Brain pericyte (primary cell): ENCODE measurements at places on chromosomes 11 and 22.

GRCh38 chr22:38016182-38017151, 32.1 kb upstream of the SOX10 start:
- DNase-seq = no peak

GRCh38 chr11:114162719-114163123, 103.2 kb downstream of the ZBTB16 start:
- peak; percentile 98 for DNase-seq

DNA sequence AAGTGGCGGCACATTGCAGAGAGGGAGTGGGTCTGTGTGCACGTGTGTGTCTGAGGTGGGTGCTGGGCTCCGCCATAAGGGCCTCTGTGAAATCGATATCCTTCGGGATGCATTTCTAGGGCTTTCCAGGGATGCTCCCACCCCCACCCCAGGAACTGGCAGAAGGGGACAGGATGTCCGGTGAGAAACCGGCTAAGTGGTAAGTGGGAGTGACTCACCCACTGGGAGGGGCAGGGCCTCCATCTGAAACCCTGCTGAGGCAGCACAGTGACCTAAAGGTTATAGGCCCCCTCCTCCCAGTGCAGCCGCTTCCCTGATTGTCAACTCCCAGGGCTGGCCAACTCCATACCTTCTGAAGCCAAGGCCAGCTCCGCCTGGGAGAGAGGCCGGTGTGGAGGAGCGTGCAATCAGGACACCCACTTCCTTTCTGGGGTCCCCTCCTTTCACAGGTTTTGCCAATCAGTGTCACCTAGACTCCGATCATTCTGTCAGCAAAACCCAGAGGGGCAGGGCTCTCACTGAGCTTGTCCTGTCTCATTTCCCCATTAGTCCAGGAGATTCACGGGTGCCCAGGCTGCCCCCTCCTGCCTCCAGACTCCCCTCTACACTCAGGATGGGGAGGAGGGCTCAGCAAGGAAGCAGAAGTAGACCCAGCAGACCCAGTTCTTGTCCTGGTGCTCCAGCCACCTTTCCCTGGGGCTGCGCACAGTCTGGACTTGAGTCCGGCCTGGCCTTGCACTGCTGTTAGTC, 44.5 kb downstream of the NECTIN1 start:
- DNase-seq = no peak

- DNase-seq = no peak
Observed at GRCh38 chr11:120707098-120707497, 195.6 kb downstream of the GRIK4 start.

DNA sequence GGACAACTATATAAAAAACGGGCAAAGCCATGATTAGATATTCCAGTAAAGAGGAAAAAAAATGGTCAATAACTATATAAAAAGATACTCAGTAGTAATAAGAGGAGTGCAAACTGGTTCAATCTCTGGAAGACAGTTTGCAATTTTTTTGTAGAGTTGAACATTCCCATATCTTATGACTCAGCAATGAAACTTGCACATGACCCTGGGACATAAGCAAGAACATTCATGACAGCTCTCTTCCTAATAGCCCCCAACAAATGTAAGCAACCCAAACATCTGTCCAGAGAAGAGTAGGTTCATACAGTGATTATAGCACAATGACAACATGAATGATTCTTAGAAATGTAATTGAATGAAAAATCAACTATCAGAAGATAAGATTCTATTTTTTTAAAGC, 21.8 kb upstream of the CSF2RB start:
- no peak for DNase-seq

DNA sequence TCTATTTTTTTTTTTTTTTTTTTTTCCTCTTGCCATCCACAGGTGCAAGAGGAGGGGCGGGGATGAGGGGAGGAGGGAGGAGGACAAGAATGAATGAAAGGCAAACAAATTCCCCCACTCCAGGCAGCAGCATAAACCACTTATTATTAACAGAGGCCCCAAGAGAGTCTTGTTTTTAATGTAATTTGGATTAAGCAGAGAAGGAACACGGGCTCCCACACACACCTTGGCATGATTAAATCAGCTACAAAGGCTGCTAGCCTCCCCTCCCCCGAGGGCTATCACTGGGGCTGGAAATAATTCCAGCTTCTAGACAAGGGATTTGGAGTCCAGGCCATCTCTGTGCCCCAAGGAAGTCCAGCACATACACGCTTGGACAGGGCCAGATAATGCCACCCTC, 93.4 kb upstream of the DRD2 start:
- DNase-seq = no peak

DNA sequence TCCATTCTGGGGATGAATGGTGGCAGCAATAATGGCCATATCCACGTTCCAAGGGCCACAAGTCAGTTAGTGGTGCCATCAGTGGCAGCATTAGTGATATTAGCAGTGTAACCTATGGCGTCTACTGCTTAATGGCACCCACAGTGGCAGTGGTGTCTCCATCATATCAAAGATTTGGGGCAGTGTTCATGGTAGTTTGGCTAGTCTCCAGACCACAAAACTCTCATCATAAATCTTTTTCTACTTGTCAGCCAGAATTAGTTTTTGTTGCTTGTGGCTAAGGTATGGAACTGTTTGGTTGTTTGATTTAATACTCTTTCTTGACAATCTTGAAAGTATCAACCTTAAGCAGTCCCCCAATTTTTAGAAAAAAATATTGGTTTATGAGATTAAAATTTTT, 45.1 kb upstream of the DEUP1 start:
- DNase-seq = no peak

GRCh38 chr11:13970986-13971385, 8.5 kb downstream of the SPON1 start:
- DNase-seq = no peak

- no peak for DNase-seq
Observed at GRCh38 chr11:76193219-76193618, 13.1 kb downstream of the WNT11 start.

DNA sequence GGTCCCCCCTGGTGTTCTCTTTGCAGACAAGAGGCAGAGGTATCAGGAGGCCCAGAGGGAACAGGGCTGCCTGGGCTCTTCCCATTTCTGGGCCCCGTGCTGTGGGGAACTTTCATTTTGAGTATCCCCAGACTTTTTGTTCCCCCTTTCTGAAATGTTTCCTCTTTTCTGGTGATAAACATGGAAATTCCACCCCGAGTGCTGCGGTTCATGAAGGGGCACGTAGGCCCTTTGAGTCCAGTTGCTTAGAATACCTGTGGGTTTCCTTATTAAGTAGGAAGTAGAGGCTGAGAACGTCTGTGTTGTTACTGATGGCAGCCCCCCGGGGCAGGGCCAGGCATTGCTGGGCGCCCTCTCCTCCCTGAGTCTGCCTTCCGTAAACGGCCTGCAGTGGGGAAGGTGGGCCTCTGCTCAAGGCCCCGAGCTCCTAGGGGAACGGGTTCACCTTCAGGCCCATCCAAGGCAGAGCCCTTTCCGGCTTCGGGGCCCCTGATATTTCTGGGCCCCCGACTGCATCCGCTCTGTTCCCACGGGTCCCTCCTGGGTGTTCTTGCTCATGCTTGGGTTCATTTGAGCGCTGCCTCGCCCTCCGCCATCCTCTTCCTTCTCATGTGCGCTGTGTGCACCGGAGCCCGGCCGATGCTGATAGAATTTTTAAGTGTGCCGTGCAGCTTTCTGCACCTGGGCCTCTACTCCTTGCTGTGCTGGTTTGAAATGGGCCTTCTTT, 12.0 kb downstream of the TBC1D22A start:
- DNase-seq = no peak

DNA sequence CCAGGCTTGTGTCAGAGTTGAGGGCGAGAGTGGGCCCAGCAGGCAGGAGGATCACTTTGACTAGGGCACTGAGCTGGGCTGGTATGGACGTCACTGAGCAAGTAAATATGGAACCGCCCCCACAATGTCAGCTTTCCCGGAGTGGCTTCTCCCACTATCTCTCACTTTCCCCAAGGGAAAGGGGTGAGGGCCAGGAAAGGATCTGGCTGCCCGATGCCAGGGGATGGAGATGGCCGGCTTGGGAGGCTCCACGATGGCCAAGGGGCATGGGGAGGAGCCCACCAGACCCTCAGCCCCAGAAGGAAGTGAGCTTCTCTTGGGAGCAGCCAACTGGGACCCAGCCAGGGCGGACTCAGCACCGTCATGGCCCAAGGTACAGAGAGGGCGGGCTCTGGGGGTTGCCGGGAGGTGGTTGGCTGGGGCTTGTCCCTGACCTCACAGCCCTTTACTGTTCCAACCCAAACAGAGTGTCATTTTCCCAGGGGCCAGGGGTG, 8.7 kb downstream of the PRDM11 start:
- no peak for DNase-seq

GRCh38 chr11:32435511-32435941, at the start of gene WT1:
TSS of gene WT1 (minus strand) at chr11:32435539.
- DNase-seq = no peak

GRCh38 chr11:1744891-1745700, 5.3 kb downstream of the IFITM10 start:
- DNase-seq = no peak

- peak; percentile 11 for DNase-seq
Observed at GRCh38 chr11:13207665-13208594, 69.7 kb upstream of the BMAL1 start.

DNA sequence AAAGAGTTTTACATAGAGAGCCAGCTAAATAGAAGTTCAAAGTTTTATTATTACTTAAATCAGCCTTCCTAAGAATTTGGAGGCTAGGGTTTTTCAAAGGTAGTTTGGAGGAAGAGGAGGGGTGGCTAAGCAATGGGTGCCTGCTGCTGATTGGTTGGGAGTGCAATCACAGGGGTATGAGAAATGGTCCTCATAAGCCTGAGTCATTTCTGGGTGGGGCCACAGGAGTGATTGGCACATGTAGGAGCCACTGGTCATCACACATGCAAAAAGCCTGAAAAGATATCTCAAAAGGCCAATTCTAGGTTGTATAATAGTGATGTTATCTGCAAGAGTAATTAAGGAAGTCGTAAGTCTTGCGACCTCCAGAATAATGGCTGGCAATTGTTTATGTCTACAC, 12.9 kb downstream of the OR51L1 start:
- no peak for DNase-seq

- no peak for DNase-seq
Observed at GRCh38 chr11:15145615-15146014, 30.9 kb downstream of the INSC start.

DNA sequence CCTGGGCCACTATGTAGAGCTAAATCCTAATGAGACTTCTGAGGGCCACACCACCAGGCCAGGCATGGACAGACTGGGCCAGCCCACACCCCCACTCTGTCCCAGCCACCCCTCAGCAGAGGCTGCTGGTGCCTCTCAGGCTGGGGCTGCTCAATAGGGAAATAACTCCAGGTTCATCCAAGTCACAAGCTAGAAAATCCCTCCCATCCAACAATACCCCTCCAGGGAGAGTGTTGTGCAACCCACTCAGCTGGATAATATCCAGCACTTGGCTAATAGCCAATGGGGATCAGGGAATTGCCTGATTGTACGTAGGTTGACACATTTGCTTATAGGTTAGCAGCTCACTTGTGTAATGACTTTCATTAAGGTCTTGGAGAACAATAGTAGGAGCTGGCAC, 64.1 kb upstream of the WNT11 start:
- no peak for DNase-seq

GRCh38 chr11:111911563-111912401, at the start of gene CRYAB:
TSS of gene CRYAB (minus strand) at chr11:111911770. CDS start at chr11:111911724, 46 bp downstream.
- DNase-seq = no peak

DNA sequence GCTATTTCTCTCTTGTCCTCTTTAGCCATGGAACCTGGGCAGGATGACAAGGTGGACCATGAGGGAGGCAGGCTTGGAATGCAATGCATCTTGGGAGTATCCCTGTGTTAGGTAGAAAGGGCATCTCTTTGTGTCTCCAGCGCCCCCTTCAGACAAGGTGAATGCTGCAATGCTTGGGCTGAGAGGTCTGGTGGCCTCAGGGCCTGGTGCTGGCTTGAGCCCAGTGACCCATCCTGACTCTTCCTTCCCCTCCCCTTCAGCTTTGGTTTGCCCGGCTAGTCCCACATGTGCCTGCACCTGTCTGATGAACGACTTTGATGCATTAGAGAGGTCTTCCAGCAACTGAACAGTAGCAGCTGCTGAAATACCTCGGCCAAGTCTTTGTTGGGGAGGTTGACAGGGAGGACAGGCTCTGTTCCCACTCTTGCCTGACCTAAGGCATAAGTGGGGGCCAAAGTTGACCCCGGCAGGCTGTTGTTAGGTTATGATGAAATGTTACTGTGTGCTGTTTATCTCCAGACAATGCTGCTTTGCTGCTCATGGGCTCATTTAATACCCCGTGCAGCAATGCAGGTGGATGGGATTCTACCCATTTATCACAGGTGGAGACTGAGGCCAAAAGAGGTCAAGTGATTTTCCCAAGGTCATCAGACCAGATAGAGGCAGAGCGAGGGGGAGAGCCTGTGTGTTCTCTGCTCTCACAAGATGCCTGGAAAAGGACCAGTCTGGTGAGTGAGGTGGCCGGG, 22.5 kb downstream of the MYO18B start:
- no peak for DNase-seq

GRCh38 chr11:118033443-118033842, 43.4 kb upstream of the TMPRSS4 start:
- no peak for DNase-seq

DNA sequence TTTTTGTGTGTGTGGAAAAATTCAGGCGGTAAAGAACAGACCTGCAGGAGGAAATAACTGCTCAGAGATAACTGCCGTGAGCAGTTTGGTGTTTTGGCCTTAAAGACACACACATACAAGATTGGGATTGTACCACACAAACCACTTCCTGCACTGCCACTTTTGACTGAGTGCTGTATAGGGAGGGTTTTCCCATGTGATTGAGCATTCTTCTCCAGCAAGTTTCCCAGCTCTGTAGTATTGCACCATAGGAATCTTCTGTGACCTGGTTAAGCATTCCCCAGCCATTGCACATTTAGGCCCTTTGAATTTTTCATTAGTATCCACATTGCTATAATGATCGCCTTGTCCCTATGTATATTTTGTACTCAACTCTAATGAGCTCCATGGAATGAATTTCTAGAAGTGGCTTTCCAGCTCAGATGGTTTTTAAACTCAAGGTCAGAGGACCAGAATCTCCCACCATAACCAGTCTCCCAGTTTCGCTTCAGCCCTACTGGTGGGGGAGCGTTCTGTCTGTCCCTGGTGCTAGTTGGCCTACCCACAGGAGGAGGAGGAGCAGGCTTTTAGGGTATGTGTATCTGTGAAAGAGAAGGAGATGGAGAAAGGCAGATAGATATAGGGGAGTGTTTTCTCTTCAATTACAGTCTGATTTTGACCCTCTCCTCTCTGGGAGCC, 9.3 kb downstream of the CD82 start:
- no peak for DNase-seq

- DNase-seq = no peak
Observed at GRCh38 chr22:24592058-24592850, 619 bp downstream of the LRRC75B start.

- DNase-seq = no peak
Observed at GRCh38 chr11:134532921-134533421, 120.9 kb upstream of the B3GAT1 start.

DNA sequence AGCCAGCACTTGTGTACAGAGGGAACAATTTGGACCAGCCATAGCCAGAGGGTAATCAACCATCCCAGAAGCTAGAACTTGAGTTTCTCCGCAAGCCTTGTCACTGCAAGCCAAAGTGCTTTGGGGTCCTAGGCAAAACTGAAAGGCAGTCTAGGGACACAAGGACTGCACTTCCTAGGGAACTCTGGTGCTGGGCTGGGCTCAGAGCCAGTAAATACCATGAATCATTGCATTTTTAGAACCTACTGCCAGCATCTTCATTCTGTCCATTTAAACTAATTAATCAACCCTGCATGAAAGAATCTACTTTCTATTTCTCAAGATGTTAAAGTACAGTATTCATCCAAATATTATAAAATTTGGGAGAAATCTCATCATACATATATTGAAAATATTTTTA, 20.0 kb downstream of the PATE3 start:
- DNase-seq = no peak
